ENCODE measurements at places on chromosomes 3 and 15. TPM values are rescaled to one million over a fixed set of nuclear protein-coding genes. Genes with fewer than 3 reads are reported as not detected.

- DNase-seq: no peak
Observed at GRCh38 chr3:124057420-124057819, 65.5 kb upstream of the ROPN1 start.

DNA sequence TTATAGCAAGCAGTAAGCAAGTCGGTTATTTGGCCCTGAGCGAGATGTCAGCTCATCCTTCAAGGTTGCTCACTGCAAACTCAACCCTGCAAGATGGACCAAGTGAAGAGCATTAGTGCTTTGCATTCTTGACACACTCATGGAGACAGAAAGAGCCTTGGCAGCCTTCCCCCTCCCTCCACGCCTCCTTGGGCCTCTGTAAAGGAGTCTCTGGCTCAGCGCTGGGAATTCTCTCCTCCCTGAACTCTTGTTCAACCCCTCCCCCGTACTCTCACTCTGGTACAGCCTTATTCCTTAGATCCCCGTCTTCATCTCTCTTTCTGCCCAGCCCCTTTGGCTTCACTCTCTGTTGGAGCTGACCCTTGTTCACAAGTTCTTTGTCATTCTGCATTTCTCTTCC, 2.2 kb upstream of the CX3CR1 start:
- no peak for DNase-seq

The C3orf22 gene
- total RNA-seq: not detected

The RLBP1 gene
- not detected for total RNA-seq

The TUSC7 gene
- not detected for total RNA-seq

Data from WTC11 (cell line).